ENCODE measurements at places on chromosomes 7 and 10.

DNA sequence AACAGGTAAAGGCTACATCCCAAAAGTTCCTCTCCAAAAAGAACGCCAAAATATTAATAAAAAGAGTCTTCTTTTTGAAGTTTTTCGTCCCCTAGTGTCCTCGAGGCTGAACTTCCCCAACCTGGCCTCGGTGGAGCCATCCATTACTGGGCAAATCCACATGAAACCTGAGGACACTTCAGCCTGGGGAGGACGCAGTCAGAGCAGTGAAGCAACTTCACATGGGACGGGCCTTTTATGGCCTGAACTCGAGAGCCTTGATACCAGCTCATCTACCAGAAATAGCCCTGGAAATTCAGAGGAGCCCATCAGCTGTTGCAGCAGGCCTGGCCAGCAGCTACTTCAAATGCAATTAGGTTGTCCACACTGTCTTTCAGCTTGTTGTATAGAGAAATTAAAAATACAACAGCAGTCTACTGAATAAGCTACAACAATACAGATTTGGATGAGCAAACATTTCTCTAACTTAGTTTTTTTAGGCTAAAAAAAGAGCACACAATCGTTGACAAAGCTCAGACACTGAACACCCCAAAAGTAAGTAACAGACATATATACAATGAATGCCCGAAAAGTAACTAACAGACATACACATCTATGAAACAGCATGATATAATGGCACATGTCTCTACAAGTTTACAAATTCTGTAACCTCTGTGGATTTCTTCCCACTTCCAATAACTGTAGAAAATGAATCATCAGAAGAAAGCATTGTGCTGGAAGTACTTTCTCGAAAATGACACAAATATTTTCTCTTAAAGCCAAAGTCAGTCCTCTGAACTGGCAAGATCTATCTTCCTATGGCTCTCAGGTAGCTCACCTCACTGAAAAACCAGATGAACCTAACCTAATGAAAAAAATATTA is at the start of gene SVIL:
Gene SVIL, minus strand, starts transcription at position 208 of the 862 bp plus-strand sequence. CDS start 79,913 bp downstream, outside the sequence.
- no peak for DNase-seq

GRCh38 chr10:36053775-36054174 is 411.7 kb upstream of the FZD8 start:
- DNase-seq, result no peak

DNA sequence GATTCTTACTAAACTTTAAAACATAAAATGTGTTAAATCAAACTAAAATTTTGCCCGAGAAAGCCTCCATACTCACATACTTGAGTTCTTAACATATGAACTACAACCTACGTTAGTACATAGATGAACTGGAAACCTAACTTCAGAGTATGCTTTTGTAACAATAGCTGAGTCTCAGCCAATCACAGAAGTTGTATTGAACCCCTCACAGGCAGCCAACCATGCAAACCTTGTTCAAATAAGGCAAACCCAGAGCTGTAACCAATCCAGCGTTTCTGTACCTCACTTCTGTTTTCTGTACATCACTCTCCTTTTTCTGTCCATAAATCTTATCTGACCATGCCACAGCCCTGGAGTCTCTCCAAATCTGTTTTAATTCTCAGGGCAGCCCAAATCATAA is 157.3 kb upstream of the COL1A2 start:
- DNase-seq, result no peak

GRCh38 chr10:131679926-131680325 is 220.9 kb upstream of the PPP2R2D start:
- no peak for DNase-seq

DNA sequence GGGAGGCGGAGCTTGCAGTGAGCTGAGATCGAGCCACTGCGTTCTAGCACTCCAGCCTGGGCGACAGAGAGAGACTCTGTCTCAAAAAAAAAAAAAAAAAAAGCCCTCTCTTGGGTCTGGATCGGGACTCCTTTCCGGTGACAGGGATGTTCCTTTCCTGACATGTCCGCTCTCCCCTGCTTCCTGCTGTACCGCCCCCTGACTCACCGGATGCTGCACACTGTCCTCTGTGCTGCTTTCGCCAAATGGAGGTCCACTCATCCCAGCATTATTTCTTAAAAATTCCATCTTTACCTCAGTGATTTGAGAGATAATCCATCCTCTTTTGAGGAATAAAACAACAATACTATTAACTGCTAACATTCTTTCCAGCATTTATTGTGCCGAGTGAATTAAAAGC is 113.8 kb upstream of the EEPD1 start:
- DNase-seq, result no peak

GRCh38 chr7:11319491-11320274 is 346.0 kb downstream of the PHF14 start:
- DNase-seq, result no peak

DNA sequence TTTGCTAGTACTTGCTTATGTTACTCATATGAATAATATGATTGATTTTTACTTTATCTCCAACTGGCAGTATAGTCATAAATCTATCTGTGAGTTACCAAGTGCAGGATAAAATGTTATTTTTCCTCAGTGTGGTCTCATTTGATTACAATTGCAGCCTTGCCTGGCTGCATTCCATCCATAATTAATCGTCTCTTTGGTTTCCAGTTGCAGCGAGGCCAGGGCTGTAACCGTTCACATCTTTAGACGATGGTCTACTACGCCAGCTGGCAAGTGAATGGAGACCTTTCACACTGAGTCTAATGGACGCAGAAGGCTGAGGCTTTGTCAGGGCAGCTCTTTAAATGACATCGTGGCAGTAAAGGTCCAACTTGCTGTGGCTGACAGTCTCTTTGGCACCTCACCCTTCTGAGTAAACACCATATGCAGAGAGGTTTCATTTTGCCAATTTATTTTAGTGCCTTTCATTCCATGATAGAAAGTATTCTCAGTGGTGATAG is 84.0 kb downstream of the ARL4A start:
- peak; percentile 98 for DNase-seq

DNA sequence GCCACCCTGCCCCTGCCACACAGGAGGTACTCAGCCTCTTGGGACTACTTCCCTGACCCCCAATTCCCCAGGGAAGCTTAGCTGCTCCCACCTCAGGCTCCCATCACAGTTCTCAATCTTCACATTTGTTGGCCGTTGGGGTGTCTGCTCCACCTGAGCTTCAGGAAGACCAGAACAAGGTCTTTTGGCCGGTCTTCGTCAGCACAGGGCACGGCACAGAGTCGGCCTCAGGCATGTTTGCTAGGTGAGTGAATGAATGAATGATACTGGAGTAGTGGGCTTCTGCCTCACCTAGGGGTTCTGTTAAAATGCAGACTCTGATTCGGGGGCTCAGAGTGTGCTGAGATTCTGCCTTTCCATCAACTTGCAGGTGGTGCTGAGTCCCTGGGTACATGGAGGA is 20.3 kb downstream of the GPRIN2 start:
- no peak for DNase-seq

- no peak for DNase-seq
Observed at GRCh38 chr10:84241185-84241790, at the start of gene LRIT1. Gene LRIT1, minus strand, starts transcription at chr10:84241546. Its CDS starts 107 bp downstream, at chr10:84241439.

DNA sequence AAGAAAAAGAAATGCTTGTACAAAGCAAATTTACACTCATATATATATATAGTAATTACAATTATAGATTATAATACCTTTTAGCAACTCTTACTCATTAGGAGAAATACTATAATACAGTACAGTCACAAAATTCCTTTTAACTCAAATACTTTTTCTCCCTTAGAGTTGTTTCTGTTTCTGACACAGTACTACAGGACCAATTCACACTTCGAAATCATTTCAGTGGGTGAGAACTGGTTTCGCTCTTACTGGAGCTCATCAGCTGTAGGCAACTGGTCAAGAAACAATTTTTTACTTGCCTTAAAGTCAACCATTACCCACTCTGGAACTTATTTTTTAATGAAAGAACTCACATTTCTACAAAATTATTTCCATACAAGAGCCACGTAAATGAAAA is 6.0 kb downstream of the CCDC186 start:
- DNase-seq, result no peak

GRCh38 chr7:129457101-129457500 is 22.9 kb downstream of the STRIP2 start:
- no peak for DNase-seq

GRCh38 chr10:1589257-1589656 is 148.1 kb downstream of the ADARB2 start:
- no peak for DNase-seq

DNA sequence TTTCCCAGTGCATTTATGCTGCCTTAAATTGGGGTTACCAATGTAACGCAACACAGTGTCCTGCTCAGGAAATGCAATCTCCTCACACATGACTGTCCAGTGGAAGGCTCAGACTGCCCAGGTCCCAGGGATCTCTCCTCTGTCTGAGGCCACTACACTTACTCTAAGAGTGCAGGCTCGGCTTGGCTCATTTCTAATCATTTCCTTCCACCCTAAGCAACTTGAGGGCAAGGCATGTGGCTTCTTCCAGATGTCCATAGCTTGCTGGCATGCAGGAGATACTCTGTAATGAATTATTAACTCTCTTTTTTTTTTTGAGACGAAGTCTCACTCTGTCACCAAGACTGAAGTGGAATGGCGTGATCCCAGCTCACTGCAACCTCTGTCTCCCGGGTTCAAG is 23.7 kb downstream of the PLAC9 start:
- DNase-seq, result no peak

GRCh38 chr7:30028749-30029635 is 780 bp downstream of the PLEKHA8 start:
- no peak for DNase-seq

- no peak for DNase-seq
Observed at GRCh38 chr10:30861221-30861620, 170.4 kb downstream of the ZNF438 start.

DNA sequence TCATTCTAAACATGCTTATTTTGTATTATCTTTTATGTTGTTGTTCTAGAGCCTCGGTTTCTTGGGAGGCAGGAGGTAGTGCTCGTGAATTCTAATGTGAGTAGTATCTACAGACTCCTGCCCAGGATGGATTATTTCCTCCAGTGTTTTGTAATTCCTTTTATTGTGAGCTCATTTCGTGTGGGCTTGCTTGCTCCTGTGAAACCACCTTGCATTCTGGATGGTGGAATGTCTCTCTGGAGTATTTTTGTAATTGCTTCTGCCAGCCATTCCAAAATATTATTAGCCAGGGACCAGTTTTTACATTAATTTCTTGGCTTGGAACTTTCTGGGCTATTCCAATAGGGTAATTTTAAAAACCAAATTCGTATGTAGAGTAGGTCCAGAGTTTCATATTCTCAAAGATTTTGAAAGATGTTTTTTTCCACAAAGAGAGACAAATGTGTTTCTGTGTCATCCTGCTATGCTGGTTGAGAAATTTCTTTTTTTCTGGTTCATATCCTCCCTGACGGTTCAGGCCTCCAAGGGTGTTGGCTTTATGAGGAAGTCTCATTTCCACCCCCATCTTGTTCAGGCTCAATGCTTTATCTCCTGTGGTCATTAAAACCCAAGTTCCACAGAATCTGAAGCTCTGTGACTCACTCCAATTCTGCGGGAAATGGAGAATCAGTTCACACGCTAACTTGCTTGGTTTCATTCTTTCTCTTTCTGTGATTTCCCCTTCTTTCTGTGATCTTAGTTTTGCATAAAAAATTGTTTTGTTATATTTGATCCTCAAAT is 41.7 kb upstream of the CALD1 start:
- DNase-seq, result no peak

- no peak for DNase-seq
Observed at GRCh38 chr10:96724621-96725020, 4.3 kb upstream of the PIK3AP1 start.

DNA sequence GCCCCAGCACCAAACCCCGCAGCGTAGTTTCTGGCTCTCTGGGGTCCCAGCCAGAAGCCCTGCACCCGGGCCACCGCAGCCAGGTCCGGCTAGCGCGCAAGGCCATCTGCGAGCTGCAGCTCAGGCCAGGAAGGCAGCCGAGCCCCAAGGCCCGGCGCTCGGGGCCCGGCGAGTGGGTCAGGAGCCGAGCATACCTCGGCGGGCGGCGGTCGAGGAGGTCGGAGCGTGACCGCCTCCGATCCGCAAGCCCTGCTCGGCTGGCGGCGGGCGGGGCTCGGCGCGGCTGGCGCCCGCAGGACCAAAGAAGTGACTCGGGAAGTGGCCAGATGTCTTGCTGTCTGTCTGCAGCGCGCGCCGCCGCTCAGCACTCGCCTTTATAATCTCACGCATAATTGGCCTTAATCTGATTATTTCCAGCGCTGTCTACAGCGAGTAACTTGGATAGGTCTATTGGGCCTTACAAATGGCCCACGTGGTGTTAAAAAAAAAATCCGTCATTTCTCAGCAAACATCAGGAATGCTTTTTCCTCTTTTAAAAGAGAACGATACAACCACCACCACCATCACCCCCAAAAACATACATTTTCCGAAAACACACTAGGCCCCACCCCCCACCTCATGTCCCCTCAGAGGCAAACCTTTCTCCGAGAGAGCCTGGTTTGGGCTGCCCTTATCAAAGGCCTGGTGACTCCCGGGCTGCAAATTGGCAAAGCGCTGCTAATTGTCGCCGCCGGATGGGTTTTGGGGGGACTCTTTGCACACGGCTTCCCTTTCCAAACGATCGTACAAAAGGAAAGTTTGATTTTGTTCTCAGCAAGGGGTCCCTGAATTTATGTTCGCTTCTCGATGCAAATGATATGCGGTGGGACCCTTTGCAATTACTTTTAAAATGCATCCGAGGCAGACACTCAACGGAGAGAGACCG is at the start of gene DRGX:
Gene DRGX, minus strand, starts transcription at position 349 of the 925 bp plus-strand sequence. CDS start 649 bp downstream, outside the sequence.
- no peak for DNase-seq

- no peak for DNase-seq
Observed at GRCh38 chr10:131587976-131588680, 276.6 kb upstream of the TCERG1L start.

DNA sequence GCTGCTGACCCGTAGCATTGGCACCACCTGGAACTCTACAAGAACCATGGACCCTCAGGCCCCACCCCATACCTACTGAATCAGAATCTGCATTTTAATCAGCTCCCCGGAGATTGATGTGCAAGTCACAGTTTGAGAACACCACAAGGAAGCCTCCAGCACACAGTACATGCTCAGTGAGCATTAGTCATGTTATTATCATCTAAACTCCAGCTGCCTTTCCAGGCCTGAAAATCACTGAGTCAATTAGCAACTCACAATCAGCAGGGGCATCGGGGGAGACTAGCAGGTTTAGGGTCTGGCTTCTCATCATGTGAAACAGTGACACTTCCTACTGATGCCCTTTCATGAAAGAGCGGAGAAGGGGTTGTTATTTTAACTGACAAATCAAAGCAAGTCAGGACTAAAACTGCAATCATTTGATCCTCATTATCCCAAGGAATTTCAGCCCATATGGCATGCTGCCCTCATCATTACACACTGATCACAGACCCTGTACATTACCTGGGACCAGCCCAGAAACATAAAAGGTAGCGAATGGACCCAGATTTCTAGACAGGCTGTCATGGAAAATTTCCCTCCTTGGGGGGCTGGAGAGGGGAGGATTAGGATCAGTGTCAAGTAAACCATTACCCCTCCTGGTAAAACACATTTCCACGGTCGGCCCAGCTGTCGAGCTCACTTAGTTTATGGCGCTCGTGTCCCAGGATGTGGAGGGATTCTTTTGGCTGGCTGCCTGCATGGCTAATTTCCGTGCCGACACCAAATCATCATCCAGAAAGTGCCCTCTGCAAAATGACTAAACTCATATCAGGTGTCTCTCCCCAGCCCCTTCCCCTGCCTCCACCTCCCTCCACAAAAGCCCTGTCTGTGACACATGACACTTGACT is 122.8 kb downstream of the PRLHR start:
- no peak for DNase-seq

Measured in NCI-H1105 treated with DMSO at 0.1 percent for 48 hours (cell line).